ENCODE measurements at places on chromosomes 2 and 18. TPM values are rescaled to one million over a fixed set of nuclear protein-coding genes. Genes with fewer than 3 reads are reported as not detected.

Gene DSG2
- 0.11 TPM for polyA plus RNA-seq

Gene RUFY4
- not detected for polyA plus RNA-seq

Gene RNF125
- polyA plus RNA-seq, result 49.1 TPM

Gene ICA1L
- polyA plus RNA-seq, result 3.5 TPM

DNA sequence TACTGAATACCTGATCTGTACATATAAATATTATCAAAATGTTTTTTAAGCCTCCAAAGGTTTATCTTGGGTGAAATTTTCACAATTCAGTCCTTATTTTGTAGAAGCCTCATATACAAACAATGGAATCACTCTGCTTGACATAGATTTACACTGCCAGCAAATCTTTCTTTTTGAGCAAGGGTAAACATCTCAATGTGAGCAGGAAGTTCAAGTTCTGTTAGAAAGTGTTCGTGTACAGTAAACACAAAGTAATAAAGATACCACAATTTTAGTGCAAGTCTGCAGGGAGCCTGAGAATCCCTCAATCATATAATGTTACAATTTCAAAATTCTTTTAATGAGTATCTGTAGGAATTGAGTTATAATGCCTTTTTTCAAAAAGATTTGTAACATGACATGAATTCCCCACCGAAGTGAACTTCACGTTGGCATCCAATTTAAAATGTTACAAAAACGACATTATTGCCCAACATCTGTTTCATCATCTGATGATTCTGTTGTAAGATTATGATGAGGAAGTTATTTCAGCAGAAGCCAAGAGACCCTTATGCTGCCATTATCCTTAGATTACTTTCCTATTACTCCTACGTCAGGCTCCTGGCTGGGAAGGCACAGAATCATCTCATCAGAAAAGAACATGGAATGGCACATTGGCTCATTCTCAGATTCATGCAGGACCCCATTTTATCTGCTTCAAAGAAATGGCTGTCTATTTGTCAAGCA lies 283.9 kb upstream of the ACVR2A start:
- DNase-seq, result no peak

DNA sequence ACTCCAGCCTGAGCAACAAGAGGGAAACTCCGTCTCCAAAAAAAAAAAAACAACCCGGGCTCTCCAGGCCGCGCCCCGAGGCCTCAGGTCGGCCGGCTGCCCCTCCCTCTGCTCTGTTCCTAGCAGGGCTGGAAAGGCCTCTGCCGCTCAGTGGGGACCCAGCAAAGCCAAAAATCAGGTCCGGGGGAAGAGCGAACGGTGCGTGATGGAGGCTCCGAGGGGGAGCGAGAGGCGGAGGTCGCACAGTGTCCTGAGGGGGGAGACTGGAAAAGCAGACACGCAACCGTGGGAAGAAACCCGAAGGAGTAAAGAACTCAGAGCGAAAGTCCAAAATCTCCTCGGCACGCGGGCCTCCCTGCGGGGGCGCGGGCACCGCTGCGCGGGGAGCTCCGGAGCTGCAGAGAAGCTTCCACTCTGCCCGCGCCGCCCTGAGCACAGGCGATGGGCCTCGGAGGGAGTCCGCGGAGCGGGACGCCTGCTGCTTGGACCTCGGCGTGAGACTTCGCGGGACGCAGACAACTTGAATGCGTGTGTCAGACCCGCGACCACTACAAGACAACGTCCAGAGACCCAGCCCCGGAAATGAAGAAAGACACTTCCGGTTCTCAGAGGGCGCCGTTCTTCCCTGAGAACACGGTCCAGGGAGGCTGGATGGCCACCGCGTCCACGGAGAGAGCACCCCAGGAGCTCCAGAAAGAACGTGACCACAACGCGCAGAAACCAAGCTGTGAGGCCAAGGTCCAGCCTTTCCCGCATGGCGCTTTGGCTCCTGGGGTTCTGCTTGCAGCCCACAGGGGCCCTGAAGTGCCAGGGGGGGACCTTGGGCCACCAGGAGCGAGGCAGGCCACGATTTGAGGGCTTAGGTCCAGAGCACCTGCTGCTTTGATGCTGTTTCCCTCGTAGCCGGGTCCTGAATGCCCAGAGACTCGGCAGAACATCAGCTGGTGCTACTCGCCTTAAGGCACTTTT lies 219.8 kb downstream of the DPP10 start:
- peak; percentile 8 for DNase-seq

- no peak for DNase-seq
Measured at GRCh38 chr2:121591199-121591598, 58.1 kb downstream of the CLASP1 start.

DNA sequence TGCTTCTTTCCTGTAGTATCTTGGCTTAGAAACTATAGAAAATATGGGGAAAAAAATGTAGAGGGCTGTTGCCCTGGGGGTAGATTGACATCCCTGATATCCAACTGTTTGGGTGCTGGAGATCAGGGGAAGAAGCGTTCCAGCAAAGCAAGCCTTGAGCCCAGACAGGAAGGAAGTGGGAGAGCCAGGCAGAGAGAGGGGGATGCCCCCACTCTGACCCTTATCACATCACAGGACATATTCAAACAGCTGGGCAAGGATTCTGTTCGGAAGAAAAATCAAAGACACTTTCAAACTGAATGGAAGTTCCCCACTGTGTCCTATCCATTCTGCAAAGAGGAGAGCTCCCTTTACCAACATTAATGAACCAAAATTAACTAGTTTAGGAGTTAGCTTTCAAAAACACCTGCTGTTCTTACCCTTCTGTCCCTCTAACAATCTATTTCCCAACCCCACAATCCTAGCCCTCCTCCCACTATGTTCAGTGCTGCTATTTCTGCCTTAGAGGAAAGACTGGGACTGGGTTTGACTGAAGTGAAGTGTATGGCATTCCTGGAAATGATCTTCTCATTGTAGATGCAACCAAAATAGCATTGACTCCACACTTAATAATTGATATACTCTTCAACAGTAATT lies 16.9 kb upstream of the KCNG3 start:
- DNase-seq, result no peak

DNA sequence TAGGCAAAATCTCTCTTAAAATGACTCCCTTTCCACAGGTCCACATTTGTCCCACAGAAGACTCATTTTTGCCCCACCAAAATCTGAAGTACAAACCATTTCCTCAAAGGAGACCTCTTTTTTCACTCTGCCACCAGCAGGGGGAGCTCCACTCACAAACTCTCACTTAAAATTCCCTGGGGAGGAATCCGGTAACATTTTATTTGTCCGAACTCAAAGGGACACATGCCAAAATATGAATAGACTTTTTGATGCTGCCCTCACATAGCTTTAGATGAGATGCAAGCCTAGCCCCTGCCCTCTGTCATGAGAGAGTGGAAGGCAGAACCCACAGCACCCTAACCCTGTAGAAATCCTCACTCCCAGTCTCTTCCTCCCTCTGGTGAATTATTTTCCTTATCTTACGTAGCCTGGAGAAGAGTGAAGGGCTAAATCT lies 57.1 kb downstream of the RMDN2 start:
- peak; percentile 43 for DNase-seq

- no peak for DNase-seq
Measured at GRCh38 chr2:75558786-75559679, 1.7 kb downstream of the EVA1A start.

GRCh38 chr2:173940208-173941020 lies 24.8 kb downstream of the SP3 start:
- no peak for DNase-seq

GRCh38 chr2:233100192-233100998 lies 40.3 kb downstream of the INPP5D start:
- DNase-seq, result peak; percentile 76

- no peak for DNase-seq
Measured at GRCh38 chr2:151560289-151560688, 150.6 kb downstream of the RIF1 start.

DNA sequence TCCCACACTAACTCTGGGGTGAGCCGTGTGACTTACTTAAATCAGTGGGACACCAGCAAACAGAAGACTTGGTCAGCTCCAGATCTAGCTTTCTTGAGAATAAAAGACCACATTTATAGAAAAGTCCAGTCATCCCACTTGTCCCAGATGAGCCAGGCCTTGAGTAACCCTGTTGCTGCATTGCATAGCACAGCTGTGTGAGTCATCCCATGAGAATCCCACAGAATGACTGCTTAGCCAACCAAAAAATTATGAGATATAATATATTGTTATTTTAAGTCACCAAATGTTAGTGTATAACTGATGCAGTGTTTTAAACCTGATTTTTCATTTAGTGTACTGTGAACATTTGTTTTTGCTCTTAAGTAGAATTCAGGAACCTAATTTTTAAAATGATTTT lies 94.2 kb upstream of the FSHR start:
- DNase-seq, result no peak

DNA sequence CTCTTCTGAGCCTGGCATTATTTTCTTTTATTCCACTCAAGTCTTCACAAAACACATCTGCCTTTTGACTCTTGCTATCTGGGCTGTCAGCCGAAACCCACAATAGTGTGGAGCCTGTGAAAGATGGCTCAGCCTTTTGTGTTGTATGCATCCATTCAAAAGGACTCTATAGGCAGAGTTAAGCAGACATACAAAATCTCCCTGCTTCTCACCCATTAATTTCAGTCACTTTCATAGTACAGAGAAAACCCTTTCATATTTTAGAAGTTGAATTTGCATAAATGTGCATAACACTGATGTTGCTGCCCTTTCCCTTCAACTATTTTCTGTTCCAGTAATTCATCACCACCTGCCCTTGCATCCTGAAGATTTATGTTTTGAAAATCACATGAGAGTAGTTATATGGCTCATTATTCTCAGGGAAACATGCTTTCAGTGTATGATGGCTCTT lies 154.6 kb downstream of the EVA1A start:
- DNase-seq, result no peak

DNA sequence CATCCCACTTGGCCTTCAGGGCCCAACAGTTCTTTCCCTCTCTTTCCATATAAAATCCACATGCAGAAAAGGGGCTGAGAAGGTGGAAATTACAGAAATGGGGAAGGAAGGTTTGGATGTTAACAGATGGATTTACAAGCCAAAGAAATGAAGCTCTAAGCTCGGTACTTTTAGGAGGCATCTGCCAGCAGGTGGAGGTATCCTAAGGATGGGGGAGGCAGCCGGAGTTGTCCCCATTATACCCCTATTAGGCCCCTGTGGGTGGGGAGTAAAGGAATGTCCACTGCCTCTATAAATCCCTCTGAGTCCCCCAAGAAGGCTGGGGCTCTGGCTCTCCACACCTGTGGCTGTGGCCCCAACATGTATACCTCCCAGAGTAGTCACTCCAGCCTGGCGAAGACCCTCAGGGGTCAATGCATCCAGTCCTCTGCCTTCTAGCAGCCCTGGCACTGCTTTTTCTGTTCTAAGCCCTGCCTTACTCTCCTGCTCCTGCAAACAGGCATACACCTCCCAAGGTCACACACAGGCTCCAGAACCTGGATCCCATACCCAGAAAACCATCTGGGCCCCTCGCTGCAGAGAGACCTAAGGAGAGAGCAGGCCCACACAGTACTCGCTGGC lies 1.2 kb downstream of the FBXO41 start:
- DNase-seq, result no peak

- DNase-seq, result no peak
Measured at GRCh38 chr2:213079756-213080155, 71.7 kb downstream of the IKZF2 start.

- DNase-seq, result no peak
Measured at GRCh38 chr2:130963849-130964793, 127.4 kb downstream of the ARHGEF4 start.

DNA sequence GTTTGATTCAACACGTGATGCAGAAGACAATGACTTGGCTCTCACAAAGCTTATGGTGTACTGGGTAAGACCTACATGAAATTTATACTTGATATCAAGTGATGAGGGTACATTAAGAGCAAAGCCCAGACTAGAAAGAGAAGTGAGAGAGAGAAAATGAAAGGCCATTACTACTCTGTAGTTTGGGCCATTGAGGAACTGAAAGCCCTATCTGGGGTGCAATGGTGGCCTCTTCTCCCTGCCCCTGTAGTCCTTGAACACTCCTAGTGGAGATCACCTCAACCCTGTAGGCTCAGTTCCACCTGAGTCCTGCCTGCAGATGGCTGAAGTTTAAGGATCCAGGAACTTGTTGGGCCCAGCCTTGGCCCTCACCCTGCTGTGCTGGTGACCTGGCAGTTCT lies 569.8 kb upstream of the MEX3C start:
- DNase-seq, result no peak

DNA sequence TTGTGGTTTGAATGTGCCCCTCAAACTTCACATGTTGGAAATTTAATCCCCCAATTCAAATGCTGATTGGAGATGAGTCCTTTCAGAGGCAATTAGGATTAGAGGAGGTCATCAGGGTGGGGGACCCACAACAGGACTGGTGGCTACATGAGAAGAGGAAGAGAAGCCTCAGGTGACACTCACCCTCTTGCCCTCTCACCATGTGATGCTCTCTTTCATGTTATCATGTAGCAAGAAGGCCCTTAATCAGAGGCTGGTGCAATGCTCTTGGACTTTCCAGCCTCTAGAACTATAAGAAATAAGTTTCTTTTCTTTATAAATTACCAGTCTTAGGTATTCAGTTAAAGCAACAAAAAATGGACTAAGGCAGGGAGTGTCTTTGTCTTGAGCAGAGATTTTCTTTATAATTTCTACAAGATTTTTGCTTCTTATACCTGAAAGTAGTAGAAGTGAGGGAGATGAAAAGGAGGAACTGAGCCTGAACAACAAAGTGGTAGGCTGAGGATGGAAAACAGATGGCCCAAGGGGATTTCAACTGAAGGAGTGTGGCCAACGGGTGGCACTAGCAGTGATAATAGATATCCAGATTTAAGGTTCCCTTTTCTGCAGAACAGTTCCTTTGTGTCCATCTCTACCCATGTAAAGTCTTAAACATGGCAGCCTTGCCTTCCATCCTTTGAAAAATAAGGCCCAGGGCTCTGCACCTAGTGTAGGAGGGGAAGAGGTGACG lies 49.2 kb upstream of the TGIF1 start:
- DNase-seq, result no peak

DNA sequence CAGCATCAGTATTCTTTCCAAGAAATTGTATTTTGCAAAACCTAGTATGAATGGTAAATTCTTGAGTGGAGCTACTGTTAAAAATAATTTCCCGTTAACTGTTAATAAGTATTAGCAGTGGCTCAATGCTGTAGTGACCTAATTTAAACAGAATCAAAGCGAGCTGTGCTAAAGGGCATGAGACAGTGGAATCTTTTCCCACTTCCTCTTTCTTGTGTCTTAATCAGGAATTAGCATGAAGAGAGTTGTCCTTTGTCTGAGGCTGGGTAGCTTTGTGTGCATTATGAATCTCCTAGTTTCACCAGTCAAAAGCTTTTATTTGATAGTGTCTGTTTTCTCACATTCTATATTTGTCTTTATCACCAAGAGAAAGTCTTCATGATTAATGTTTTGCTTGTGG lies 298.8 kb upstream of the GCFC2 start:
- no peak for DNase-seq

All from naive thymus-derived CD8-positive, alpha-beta T cell (primary cell).